ENCODE measurements at places on chromosomes 1 and 21.

DNA sequence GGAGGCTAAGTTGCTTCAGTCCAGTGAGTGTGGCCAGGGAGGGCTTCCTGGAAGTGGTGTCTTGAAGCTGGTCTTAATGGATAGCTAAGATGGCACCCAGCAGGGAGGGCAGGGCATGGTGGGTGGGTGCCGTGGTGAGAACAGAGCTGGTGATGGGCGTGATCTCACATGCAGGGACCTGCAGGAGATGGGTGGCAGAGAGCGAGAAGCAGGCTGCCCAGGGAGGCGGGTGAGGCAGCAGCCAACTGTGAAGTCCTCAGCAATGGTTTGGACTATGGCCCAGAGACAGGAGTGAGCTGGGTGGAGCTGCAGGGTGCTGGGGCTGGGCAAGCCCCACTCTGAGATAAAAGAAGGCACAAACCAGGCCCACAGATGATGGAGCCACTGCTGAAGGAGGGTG, 50.7 kb downstream of the UMODL1 start:
- DNase-seq = no peak

DNA sequence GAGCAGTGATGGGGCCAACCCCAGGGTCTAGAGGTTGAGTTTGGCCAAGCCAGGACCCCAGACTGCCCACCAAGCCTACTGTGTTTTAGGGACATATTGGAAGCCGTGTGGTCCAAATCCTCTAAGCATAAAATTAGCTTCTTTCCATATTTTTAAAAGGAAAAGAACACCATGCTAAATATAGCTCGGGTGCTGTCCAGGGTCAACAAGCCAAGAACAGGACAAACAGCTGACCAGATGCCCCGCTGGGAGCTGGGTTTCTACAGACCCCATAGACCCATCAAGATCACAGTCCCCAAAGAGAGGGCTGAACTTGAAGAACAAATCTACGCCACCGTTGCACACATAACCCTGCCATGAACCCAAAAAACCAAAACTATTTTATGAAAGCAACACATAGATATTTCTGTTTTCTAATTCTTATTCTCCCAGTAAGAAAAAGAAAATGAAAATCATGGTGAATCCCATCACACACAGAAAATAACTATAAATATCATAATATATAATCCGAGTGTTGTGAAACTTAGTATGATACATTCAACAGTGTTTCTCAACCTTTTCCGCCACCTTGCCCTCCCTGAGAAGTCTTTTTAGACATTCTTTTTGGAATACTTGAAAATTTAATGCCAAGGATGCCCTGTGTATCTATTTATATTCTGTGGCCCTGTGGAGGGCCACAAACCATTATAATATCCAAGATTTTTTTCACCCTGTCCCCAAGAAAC, 36.2 kb upstream of the FHAD1 start:
- DNase-seq = no peak

DNA sequence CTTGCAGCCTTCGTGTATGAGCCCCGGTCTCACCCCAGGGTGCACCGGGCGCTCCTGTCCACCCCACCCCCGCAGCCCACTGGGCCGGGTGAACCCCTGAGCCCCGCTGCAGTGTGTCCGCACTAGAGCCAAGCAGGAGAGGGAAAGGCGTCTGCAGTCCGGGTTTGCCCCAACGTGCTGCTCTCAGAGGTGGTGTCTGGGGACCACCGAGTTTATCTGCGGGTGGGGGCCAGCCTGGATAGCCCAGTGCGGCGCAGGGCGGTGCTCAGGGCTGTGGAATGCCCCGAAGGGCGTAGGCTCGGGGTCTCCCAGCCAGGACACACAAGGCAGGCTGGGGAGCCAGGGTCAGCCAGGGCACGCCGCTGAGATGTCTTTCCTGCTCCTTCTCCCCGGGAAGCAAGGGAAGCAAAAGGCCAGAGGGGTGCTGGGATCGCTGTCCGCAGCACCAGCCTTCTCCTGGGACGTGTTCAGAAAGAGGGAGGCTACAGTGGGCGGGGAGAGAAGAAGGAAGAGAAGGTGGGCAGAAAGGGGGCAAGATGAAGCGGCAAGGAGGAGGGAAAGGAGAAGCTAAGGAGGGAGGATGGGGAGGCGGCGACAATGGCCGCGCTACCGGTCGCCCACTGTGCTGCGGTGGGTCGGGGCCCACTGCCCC, 56.6 kb downstream of the MAB21L3 start:
- DNase-seq = no peak

- no peak for DNase-seq
These were observed 11.1 kb downstream of the G0S2 start for GRCh38 chr1:209686322-209686721.

GRCh38 chr1:222923506-222923905, 108.7 kb downstream of the DISP1 start:
- no peak for DNase-seq

GRCh38 chr1:115839679-115840237, 1.2 kb downstream of the NHLH2 start:
- DNase-seq = no peak

GRCh38 chr1:9244501-9245229, 10.1 kb downstream of the H6PD start:
- no peak for DNase-seq

- DNase-seq = no peak
These were observed 46.0 kb downstream of the LDLRAD2 start for GRCh38 chr1:21857840-21858670.

- no peak for DNase-seq
These were observed 8.6 kb downstream of the PAPPA2 start for GRCh38 chr1:176471338-176472121.

DNA sequence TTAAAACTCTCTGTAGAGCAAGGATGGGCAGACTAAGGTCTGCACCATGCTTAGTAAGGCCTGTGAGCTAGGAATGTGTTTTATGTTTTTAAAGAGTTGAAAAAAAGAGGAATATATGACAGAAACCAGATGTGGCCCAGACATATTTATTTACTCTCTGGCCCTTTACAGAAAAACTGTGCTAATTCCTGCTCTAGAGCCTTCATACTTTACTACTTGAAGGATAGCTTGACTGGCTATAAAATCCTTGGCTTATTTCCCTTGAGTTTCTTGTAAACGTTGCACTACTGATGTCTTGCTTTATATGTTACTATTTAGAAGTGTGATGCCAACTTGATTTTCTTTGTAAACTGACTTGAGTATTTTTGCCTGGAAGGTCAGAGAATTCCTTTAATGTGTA, 33.5 kb downstream of the CTBS start:
- no peak for DNase-seq

DNA sequence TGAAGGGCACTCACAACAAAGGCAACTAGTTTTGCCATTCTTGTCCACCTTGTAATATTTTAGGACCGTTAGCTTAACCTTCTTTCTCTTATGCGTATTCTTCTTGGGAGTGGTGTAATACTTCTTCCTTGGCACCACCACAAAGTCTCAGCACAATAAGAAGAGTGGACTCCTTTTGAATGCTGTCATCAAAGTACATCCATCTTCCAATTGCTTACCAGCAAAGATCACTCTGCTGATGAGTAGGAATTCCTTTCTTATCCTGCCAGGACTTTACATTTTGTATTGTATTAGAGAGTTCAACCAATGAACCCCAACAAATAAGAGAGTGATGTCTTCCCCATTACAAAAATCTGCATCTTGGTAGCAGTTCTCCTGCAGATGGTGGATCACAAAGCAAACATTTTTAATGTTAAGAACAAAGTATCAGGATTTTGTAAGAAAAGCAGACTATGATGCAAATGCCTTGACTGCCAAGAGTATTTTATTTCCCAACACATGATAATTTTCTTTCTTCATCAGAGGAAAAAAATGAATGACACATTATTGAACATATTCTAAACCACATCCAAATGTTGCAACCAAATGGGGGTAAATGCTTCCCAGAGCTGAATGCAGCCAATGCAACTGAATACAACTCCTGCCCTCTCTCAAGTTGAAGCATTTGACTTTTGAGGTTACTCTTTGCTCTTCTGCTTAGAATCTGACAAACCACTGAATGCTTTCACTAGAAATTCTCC, 5.1 kb upstream of the ARNT start:
- no peak for DNase-seq

DNA sequence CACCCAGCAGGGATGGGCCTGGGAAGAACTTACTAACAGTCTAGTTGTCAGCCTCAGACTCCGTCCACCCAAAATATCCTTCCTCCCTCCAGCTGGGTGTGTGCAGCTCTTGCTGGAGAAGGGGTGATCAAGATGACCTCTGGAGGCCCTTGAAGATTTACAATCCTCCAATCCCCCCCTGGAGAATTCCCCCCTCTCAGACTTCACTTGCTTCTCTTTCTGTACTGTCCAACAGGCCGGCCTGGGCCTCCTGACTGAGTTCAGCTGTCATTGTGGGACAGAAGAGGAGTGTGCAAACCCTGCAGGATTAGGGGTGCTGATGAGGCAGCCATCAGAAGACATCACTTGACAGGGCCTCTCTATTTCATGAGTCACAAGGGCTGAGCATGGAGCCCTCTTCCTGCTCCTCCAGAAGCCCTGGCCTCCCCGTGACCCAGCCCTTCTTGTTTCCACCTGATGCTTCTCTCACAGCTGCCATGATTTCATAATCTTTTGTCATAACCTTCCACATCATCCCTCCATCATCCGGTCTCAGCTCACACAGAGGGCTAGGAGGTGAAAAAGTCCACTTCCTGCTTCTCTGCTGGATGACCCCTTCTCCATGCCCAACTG, 17.5 kb upstream of the IGFN1 start:
- DNase-seq = no peak

DNA sequence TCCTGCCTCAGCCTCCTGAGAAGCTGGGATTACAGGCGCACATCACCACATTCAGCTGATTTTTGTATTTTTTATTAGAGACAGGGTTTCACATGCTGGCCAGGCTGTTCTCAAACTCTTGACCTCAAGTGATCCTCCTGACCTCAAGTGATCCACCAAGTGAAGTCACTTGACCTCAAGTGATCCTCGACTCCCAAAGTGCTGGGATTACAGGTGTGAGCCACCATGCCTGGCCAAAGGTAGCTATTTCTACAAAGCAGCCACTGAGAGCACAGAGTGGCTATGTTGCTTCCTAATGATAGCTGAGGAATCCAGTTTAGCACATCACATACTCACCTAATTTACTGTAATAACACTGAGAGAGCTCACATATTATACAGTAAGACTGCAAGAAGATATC, 44.8 kb upstream of the CPLANE2 start:
- no peak for DNase-seq

DNA sequence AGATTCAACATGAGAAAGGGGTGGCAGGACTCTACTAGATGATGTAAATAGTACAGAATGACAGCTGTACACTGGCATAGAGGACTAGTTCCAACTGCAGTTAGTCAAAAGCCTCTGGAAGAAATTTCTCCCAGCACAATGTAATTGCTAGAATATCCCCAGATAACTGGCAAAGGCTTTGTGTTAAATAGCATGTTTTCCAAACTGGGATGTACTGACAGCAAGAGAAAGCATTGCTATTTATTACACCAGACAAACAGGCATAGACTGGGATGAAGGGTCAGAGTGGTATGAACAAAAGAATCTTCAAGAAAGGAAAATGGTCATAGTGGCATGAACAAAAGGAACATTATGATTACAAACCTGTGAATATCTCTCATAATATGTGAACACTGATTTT, 115.9 kb upstream of the CXADR start:
- DNase-seq = no peak

DNA sequence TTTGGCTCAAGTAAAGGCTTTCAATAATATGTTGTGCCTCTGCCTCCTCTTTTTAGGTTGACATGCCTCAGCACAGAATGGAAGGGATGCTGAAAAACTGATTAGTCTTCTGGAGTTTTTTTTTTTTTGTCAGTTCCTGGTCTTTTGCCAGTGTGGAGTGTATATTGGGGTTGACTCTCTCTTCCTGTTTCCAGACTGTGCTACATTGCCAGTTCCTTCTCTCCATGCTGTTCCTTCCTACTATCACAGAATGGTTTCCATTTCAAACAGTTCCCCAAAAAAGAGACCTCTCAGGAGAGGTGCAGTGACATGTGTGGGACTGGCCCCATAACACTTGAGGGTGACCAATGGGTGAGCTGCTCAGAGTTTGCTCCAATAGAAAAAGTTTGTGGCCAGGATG, 101.7 kb upstream of the ETV3 start:
- no peak for DNase-seq

GRCh38 chr21:27036736-27037301, 69.9 kb upstream of the ADAMTS5 start:
- DNase-seq = no peak

- no peak for DNase-seq
These were observed 7.3 kb upstream of the CTH start for GRCh38 chr1:70403759-70404158.

- no peak for DNase-seq
These were observed 99.2 kb upstream of the BTG3 start for GRCh38 chr21:17711896-17712295.

- DNase-seq = no peak
These were observed 95.6 kb downstream of the CENPF start for GRCh38 chr1:214698559-214698958.

DNA sequence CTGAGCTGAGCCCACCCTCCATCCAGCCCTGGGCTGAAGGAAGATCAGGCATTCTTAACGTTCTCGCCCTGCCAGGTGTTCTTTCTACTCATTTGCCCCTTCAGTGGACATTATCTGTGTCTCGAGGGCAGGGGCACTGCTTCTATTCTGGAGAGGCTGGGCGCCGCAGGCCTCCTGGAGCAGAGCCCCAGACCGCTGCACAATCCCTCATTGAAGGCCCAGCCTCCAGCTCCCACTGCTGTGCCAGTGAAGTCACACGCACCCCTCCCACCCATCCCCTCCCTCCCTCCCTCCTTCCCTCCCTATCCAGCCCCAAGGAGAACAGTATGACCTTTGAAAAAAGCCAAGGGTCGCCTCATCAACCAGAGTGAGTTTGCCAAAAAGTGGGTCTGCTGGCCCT, 76.7 kb downstream of the NFASC start:
- DNase-seq = no peak

GRCh38 chr1:33723251-33723650, 140.6 kb upstream of the HMGB4 start:
- no peak for DNase-seq

DNA sequence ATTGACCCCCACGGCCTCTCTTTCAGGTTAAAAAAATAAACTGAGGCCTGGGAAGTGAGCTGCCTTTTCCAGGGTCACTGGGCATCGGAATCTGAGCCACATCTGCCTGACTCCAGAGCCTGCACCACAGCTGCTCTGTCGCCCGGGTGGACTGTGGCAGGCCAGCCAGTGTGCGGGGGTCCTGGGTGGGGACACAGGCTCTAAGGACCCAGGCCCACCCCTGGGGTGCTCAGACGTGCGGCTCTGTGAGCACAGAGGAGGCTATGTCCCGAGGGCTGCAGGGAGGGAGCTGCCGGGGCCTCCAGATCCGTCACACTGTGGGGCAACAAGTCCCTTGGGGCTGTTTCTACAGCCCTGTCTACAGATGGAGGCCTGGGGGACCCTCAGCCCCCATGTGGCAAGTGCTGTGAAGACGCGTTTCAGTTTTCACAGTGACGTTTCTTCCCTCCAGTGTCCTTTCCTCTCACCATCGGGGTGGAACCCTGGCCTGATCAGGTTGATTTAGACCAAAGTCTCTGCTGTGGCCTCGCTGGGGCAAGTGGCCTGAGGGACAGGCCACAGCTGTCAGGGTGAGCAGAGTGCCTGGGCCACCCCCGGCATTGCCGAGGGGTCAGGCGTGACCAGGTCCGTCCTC, 39.2 kb upstream of the ACTRT2 start:
- no peak for DNase-seq

GRCh38 chr1:108610073-108610472, 50.2 kb downstream of the EEIG2 start:
- no peak for DNase-seq

Measured in smooth muscle cell of the brain vasculature (primary cell).